ENCODE measurements at places on chromosomes 13 and 19.

DNA sequence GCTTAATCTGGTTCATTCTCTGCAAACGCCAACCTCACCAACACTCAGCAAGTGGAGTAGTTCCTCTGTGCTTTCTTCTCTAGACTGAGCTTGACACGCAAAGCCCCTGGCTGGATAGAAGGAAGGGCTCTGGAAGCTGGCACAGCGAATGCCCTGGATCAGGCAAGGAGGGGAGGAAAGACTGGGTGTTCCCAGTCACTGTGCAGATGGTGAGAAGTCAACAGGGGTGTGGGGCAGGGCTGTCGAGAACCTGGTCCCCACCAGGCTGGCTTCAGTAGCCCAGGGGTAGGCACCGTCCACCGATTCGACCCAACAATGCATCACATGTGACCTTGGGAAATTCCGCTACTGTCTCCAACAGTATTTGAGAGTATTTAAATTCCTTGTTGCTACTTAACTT lies 65.5 kb downstream of the TSHZ3 start:
- DNase-seq = no peak

GRCh38 chr13:98983182-98983581 lies 5.3 kb upstream of the DOCK9 start:
- DNase-seq = no peak

DNA sequence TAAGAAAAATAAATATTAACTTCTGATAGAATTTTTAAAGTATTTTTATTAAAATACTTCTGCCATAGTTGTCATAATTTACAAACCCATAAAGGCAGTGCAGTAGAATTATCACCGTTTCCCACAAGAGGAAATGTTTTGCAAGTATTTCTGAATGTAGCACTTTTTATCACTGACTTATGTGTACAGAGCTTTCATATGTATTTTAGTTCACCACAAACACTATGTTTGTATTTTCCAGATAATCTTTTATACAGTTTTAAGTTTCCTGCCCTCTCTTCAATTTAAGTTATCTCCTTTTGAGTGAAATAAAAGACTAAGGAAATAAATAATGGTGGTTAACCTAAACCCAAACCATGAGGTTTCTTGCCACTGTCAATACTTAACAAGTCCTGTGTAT lies 24.2 kb downstream of the MIPEP start:
- DNase-seq = no peak

DNA sequence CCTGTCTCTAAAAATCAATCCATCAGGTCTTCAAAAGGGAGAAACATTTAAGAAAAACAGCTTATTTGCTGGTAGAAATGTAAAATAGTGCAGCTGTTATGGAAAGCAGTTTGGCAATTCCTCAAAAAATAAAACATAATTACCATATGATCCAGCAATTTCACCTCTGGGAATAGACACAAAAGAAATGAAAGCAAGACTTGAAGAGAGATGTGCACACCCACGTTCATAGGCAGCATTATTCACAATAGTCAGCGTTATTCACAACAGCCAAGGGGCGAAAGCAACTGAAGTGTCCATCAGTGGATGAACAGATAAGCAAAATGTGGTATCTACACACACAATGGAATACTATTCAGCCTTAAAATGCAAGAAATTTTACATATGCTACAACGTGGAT lies 45.1 kb upstream of the DOCK9 start:
- no peak for DNase-seq

- DNase-seq = no peak
These were observed 567 bp downstream of the ALKBH6 start for GRCh38 chr19:36013280-36014011.

GRCh38 chr19:55554302-55554701 lies 9.0 kb upstream of the SBK3 start:
- no peak for DNase-seq

DNA sequence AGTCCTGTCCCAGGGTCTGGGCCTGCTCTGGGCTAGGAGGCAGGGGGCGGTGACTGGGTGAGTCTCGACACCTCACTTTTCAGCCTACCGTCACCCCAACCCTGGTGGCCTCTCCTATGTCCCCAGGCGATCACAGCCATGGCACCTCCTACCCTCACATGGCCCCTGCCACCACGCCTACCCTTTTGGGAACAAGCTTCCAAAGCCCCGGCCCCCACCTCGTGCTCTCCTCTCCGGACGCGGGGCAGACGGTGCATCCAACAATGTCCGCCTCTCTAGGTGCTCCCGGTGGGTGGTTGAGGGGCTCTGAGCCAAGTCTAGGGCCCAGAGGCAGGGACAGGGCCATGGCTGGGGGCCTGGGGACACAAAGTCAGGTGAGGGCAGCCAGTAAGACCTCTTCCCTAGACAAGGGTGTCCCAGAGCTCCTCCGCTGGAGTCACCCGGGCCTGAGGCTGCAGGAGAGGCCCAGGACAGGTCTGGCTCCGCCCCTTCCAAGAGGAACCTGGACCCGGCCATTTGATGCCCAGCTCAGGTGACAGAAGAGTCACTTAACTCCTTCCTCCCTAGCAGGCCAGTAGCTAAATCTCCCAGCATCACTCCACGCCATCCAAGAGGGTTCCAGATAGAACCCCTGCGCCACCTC lies at the start of gene SYNE4:
Gene SYNE4 (minus strand): TSS at position 478 of the 643 bp plus-strand sequence. CDS start 132 bp downstream, at position 346.
- no peak for DNase-seq

DNA sequence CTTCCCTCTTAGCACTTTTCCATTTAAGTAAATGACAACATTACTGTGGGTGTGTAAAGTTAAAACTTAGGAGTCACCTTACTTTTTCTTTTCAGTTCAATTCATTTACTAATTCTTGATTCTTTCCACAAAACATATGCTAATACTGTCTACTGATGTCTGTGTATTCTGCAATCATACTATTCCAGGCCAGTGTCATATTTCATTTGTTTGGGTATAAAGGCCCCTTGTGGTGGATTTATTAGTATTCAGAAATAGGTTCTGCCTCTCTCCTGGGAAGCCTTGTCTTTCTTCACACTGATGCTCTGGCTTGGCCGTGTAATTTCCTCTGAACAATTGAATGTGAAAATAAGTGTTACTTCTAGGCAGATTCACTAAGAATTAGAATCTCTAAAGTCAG lies 621.9 kb upstream of the SPRY2 start:
- DNase-seq = no peak

DNA sequence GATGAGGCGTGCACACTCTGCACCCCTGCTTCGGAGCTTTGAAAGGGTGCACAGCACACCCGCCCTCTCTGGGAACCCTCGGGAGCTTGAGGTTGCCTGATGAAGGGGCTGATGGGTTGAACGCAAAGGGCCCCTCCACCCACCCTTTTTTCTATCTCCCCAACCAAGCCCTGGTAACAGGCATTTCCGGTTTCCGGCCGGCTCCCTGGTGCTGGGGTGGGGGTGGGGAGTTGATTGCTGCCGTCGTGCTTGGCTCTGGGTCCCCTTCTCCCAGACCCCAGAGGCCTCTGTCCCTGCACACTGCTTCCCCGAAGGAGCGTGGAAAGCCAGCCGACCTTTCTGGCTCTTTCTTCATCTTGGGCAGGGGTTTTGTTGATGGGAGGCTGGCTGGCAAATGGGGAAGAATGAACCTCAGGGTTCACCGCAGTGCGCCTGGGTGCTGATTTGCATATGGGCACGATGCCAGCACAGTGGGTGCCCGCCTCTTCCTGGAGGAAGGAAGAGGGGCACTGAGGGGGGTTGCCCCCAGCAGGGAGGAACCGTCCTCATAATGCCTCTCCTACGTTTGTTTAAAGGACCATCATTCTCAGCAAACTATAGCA lies 29.1 kb downstream of the VAV1 start:
- DNase-seq = peak; percentile 12

DNA sequence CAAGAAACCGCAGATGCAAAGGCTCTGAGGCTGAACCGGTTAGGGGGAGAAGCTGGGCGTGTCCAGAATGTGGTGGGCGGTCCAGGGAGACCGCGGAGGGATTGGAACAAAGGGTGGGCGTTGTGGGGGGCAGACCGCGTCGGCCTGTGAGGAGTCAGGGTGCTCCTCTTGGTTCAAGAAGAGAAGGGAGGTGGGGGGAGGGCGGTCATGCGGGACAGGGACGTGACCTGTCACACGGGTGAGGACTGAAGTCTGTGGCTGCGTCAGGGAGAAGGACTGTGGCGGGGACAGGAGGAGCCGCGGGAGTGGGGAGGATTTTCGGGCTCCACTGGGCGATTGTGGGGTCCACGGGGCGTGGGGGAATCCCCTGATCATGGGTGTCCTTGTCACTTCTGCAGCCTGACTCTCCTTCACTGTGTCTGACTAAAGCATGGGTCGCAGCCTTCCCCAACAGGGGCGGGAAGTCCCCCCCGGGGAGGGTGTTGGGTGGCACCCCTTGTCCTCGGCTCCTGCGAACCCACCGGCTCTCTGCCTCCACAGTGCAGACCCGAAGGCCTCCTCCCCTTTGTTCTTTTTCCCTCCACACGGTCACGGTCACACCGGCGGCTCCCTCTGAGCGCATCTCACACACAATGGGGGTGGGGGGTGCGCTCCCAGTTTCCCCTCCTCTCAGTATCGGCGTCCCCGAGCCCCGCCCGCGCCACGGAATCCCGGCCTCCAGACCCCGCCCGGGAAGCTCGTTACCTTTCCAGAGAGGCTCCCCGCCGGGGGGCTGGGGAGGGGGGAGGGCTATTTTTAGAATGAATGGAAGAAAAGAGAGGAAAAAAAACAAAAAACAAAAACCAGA lies 16.4 kb upstream of the KCNN1 start:
- no peak for DNase-seq

- DNase-seq = no peak
These were observed 51.8 kb downstream of the CRTC1 start for GRCh38 chr19:18735324-18735723.

- no peak for DNase-seq
These were observed 23.5 kb downstream of the COL5A3 start for GRCh38 chr19:9986787-9987281.

GRCh38 chr13:98142380-98143156 lies at the start of gene FARP1:
Gene FARP1 (plus strand): TSS chr13:98143094. CDS start chr13:98213243, 70,149 bp downstream.
- peak; percentile 91 for DNase-seq

DNA sequence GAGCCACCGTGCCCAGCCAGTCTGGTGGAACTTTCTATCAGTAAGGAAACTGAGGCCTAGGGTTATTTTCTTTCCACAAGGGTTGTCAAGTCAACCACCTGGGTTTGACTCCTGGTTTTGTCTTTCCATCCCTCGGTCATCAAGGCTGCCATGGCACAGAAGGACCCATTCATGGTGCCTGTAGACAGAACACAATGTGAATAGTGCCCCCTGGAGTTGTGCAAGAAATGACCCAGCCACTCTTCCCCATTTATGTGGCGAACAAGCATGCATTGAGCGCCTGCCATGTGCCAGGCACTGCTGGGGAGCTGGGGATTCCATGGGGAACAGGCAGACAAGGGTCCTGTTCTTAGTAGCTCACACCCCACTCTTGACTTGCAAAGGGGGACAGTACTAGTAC lies 4.1 kb downstream of the SMARCA4 start:
- no peak for DNase-seq

DNA sequence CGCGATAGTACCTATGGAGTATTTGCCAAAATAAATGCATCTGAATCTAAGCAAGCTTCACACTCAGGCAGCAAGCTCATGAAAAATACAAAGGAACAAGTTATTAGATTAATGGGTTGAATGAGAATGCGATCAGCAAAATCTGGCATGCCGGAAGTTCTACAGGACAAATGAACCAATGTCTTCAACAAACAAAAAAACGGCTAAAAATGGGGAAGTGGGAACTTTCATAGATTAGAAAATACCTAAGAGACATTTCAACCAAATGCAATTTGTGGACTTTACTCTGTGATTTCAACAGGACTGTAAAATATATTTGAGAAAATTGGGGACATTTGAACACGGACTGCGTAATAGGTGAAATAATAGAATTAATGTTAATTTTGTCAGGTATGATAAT lies 22.4 kb upstream of the RNASEH2B start:
- no peak for DNase-seq
